Effector memory CD8-positive, alpha-beta T cell (primary cell): ENCODE measurements at places on chromosomes 6 and 20.
A peak's percentile ranks its signal among the peaks of the same experiment; 100 is the strongest.

DNA sequence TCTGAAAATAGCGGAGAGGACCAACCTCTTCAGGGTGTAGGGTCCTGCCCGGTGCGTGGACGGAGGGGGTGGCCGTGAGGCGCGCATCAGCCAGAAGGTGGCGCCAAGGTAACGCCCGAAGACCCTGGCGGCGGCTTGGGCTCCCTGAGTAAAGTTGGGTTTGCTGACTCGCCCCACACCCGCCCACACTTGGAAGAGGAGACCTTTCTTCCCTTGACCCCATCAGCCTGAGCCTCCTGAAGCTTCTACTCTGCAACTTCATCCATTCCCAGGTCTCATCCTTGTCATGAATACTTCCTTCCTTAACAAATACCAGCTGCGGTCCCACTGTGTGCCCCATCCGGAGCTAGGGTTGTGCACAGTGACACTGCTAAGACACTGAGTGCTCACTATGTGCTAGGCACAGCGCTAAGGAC lies 14.6 kb downstream of the CD40 start:
- no peaks in the 10 kb centered on the region for H3K4me1 ChIP-seq
- peak; percentile 46 for DNase-seq
- no peak overlapping the region for H3K27ac ChIP-seq
- peaks cover under 1% of the 10 kb centered on the region for H3K36me3 ChIP-seq
- H3K27me3 ChIP-seq, result peaks cover 51% of the 10 kb centered on the region
- H3K4me3 ChIP-seq, result no peak overlapping the region

DNA sequence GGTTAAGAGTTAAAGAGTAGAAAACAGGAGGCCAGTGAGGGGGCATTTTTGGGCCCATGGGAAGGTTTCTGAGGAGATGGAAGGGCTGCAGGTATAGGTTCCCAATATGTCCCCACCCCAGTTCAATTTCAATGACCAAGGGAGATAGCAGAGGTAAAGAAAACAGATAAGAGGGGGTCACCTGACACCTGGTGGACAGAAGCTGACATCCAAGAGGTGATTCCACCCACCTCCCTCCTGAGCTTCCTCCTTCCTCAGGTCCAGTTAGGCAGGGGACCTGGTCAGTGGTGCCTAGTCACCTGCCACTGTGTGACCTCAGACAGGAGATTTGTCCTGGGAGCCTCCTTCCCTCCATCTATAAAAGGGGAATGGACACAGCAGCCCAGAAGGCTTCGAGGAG lies 29.5 kb upstream of the MAS1L start:
- H3K36me3 ChIP-seq, result no peaks in the 10 kb centered on the region
- peaks cover 7% of the 10 kb centered on the region for H3K4me1 ChIP-seq
- no peak overlapping the region for H3K4me3 ChIP-seq
- peaks cover 30% of the 10 kb centered on the region for H3K27me3 ChIP-seq
- no peak overlapping the region for H3K27ac ChIP-seq
- DNase-seq, result no peak

DNA sequence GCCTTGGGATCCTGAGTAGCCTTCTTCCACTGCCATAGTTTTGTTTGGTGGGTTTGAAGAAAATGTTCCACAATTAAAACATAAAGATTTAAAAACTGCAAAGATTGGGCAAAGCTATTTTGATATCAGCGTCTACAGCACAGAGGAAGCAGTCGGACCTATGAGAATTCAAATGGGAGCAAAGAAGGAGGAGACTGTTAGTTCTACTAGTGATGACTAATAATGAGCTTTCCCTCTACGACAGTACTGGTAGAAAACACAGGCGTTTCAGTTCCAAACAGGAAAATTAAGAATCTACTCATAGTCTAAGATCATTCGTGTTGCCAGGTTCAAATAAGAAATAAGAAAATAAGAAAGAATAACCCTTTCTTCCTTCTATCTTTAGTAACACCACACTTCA lies 121.2 kb downstream of the INSM1 start:
- peaks cover 17% of the 10 kb centered on the region for H3K36me3 ChIP-seq
- H3K27ac ChIP-seq, result no peak overlapping the region
- H3K27me3 ChIP-seq, result no peaks in the 10 kb centered on the region
- H3K4me1 ChIP-seq, result no peaks in the 10 kb centered on the region
- no peak for DNase-seq

GRCh38 chr20:15292405-15292804 lies 955.0 kb upstream of the FLRT3 start:
- no peaks in the 10 kb centered on the region for H3K27me3 ChIP-seq
- H3K36me3 ChIP-seq, result no peaks in the 10 kb centered on the region
- H3K4me1 ChIP-seq, result no peaks in the 10 kb centered on the region

- peaks cover 24% of the 10 kb centered on the region for H3K27me3 ChIP-seq
- no peak for DNase-seq
- H3K27ac ChIP-seq, result no peak overlapping the region
- H3K36me3 ChIP-seq, result no peaks in the 10 kb centered on the region
Observed at GRCh38 chr6:21352131-21352530, 241.4 kb upstream of the SOX4 start.

DNA sequence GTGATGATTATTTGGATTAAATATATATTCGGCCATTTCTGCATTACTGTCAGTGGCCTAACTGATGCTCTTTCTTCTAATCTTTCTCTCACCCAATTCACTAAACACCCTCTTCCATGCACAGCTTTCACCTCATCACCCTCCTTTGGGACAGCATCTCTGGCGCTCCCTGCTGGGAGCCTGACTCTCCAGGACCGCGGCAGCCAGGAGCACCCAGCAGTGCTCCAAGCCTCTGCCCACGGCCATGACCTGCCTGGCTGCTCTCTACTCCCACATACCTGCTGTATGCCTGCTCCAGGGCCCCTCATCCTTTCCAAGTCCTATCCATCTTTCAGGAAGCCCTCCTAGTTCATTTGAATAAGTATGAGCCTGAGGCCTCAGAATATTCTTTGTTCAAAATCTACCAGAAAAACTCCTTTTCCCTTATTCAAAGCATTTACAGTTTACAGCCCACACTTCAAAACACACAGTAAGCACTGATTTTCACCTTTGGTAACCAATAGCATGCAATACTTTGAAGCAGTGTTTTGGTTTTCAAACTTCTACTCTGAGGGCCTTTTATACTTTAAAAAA lies 15.2 kb downstream of the CTCFL start:
- no peak for DNase-seq
- H3K27ac ChIP-seq, result no peak overlapping the region
- H3K4me1 ChIP-seq, result no peaks in the 10 kb centered on the region
- H3K4me3 ChIP-seq, result no peak overlapping the region
- peaks cover 3% of the 10 kb centered on the region for H3K36me3 ChIP-seq
